Islet precursor cell (in vitro differentiated cells): ENCODE measurements at places on chromosomes 1 and 21.

DNA sequence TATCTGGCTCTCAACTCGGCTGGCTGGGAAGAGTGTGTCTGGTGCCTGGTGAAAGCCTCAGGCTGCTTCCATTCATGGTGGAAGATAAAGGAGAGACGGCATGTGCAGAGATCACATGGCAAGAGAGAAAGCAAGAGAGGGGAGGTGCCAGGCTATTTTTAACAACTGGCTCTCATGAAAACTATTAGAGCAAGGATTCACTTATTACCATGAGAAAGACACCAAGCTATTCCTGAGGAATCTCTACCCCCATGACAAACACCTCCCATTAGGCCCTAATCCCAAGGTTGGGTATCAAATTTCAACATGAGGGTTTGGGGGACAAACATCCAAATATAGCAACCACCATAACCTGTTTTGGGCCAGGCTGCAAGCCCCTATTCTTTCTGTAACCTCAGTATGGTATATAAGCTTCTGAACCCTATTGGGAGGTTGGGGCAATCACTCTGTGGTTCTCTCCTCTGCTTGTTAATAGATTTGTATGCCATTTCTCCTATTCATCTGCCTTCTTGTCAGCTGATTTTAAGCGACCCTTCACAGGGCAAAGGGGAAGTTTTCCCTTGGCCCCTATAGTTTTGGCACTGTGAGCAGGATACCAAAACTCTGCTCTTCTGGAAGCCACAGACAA lies 179.0 kb upstream of the TNR start:
- no peak for DNase-seq

DNA sequence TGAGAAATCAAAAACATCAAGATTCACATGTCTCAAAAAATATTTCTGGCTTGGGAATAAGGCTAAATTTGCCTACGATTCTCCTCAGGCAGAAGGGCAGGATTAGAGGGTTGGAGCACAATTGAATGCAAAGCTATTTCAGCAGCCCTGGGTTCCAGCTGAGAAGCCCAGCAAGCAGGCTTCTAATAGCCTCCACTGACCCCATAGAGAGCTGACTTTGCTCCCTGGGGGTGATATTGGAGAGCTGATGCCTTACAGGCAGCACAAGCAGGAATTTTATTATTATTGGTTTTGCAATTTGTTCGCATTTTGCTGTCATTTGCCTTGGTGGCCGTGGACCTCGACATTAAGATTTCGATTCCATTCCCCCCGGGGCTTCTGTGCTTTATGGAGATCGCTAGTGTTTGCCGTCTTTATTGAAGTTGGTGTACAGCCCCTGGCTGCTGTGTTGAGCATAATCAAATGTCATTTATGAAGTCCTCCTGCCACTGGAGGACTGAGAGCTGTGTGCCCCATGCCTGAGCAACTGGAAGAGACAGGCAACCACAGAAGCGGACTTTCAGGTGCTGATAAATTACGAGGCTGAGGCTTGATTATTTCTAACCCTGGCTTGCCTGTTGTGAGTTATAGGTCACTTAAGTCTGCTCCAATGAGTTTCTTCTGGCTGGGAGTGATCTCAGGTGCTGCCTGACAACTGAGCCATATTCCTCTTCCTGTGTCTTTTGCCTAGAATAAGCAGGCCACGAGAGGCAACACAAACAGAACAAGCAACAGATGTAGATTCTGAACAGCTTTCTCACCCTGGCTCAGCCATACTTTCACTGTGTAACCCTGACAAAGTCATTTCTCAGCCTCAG lies 518.4 kb upstream of the CAMK1G start:
- peak; percentile 69 for DNase-seq

DNA sequence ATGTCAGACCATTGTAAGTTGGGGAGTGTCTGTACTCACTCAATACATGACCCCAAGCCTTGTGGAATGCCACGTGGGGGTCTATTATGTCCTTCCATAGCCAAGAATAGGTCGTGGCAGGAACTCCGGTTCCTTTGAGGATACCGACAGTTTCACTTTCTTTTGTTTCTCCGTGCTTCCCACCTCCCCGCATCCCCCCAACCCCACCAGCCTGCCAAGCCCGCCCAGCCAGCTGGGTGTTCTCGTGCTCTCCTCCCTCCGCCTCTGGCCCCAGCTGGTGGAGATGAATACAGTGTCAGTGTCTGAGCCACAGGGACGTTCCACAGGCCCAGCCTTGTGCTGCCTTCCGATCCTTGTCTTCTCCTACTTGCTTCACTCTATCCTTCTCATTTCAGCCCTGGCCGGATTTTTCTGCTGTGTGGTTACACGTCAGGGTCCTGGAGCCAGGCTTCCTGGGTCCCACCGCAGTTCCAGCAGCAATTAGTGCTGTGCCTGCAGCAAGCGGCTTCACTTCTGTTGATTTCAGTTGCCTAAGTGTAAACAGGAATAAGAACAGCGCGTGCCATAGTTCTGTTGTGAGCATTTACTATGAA lies 4.1 kb upstream of the AGTRAP start:
- DNase-seq = peak; percentile 74

GRCh38 chr21:37208056-37208721 lies 58.9 kb downstream of the VPS26C start:
- DNase-seq = peak; percentile 43

DNA sequence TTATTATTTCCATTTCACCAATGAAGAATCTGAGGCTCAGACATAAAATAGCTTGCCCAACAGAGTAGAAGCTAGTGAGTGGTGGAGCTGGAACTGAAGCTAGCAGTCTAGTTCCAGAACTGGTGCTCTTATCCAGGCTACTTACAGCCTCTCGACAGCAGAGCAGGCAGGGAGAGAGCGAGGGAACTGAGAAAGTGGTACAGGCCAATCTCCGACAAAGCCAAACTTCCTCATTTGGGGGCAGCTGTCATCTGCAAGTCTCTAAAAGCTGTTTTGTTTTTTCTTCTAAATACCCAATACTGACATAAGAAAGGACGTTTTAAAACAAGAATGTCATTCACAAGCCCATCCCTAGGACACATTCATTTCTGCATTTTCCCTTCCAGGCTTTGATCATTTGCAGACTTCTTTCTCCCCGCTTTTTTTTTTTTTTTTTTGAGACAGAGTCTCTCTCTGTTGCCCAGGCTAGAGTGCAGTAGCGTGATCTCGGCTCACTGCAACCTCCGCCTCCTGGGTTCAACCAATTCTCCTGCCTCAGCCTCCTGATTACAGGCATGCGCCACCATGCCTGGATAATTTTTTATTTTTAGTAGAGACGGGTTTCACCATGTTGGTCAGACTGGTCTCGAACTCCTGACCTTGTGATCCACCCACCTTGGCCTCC lies 20.0 kb downstream of the YIPF1 start:
- no peak for DNase-seq

DNA sequence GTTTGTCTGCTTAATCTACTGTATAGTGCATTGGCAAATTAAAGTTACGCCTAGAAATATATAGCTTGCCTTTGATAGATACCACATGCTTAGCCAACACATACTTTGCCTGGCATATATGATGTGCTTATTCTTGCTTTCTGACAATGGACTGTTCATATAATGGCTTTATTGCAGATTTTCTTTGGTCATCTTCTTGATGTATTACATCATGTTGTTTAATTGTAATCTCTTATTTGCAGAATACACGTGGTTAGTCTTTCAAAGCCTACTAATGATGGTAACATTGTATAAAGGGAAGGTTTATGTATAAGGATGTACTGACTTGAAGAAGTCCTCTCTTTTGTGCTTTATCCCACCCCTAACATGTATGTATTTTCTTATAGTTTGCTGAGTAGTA lies 201.5 kb downstream of the PDE4B start:
- no peak for DNase-seq

- no peak for DNase-seq
Measured at GRCh38 chr1:55685560-55685959, 470.4 kb upstream of the USP24 start.

- DNase-seq = no peak
Measured at GRCh38 chr1:11725616-11726015, 10.3 kb upstream of the AGTRAP start.

- DNase-seq = no peak
Measured at GRCh38 chr1:221356693-221357092, 385.2 kb downstream of the DUSP10 start.

GRCh38 chr1:85201340-85202091 lies 700 bp upstream of the SYDE2 start:
- DNase-seq = peak; percentile 94

DNA sequence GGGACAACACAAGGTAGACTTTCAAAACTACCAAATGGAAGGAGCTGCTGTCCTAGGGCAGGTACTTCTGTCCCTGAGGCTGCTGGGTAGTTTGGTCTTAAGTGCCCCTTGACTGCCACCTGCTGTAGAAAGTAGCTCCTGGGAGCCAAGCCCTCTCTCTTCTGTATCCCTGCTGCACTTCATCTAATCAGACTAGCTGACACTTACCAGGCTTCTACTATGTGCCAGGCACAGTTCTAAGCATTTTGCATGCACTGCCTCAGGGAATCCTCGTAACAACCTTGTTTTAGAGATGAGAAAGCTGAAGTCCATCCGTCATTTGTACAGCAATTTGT lies 15.9 kb upstream of the SRSF4 start:
- DNase-seq = peak; percentile 88

DNA sequence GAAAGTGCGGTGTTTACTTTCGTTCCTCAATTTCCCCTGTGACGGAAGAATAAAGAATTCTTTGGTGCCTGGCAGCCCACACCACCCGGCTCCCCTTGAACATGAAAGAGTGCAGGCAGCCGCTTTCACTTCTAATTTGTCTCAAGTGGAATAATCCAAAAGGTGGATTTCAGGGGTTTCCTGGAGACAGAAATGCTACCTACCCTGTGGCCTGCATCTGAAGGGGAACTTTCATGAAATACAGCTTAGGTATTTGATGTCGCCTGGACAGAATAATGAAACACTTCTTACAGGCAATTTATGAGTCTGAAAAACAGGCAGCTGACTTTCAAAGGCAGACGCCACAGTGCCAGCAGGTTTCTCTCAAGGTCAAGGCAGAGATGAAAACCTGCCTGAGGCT lies 169.5 kb upstream of the USP24 start:
- DNase-seq = no peak

- no peak for DNase-seq
Measured at GRCh38 chr1:24318615-24319311, 394 bp upstream of the GRHL3 start.

DNA sequence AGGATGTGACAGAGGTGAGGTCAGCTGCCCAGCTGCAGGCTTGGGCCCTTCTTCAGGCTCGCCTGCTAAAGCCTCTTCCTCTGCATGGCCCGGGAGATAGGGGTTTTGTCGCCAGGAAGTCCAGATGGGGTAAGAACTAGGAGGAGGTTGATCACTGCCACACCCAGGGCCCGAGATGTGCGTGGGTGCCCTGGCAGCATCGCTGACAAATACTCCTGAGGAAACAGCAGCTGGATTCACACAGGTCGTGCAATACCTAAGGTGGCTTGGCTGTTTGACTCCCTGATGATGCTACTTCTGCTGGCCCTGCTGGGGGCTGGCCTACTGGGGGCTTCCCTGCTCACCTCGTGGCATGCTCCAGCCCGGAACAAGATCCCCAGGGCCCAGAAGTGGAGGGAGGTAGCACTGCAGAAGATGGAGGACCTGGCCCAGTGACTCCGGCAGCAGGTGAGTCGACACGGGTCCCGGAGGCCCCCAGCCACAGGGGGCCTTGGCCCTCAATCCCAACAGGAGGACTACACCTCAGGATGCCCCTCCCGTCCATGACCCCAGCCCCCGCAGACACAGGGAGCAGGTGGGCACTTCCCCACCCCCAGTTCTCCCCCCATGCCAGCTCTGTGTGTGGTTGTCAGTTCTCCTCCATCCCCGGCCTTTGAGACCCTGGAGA lies 29.6 kb downstream of the FAAH start:
- DNase-seq = no peak

GRCh38 chr1:232940262-232940661 lies 10.1 kb upstream of the NTPCR start:
- DNase-seq = no peak
